ENCODE measurements at places on chromosomes 6 and 20.

GRCh38 chr20:4161401-4162251 lies 146.3 kb upstream of the RNF24 start:
- DNase-seq = peak; percentile 74

GRCh38 chr20:10309326-10309725 lies 90.7 kb downstream of the SNAP25 start:
- no peak for DNase-seq

GRCh38 chr20:20782755-20783154 lies 70.3 kb upstream of the RALGAPA2 start:
- DNase-seq = no peak

GRCh38 chr6:63643862-63644261 lies 8.3 kb downstream of the PHF3 start:
- no peak for DNase-seq

- DNase-seq = no peak
Observed at GRCh38 chr6:35391240-35391968, 49.0 kb downstream of the PPARD start.

GRCh38 chr6:80263585-80263984 lies 157.1 kb downstream of the BCKDHB start:
- no peak for DNase-seq
